ENCODE measurements at places on chromosomes 11 and 22.

DNA sequence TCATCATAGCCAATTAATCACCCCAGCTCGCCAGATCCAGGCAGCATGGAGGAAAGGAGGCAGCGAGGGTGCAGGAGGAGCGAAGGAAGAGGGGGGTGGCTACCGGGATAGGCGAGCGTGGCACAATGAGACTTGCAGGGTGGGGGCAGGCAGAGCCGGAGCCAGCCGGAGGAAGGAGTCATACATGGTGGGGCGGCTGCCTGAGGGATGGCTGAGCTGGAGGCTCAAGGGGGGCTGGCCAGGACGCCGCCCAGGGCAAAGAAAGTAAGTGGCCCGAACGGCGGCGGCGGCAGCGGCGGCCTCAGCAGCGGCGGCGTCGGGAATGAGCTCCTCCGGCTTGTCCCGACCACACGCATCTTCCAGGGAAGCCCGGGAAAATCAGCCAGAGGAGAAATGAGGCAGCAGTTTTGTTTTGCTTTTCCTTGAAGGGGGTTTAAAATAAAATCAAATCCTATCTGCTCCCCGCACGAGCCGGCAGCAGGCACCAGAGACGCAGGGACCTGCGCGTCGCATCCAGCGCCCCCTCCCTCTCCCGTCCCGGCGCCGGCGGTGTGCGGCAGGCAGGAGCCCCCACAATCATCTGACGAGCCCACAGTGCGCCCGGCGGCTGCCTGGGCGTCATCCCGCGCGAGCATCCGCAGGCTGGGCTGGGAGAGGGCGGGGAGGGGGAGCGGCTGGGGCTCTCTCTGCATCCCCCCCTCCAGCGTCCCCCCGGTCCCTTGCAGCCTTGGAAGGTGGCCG lies 263.6 kb downstream of the CTTN start:
- DNase-seq = no peak

DNA sequence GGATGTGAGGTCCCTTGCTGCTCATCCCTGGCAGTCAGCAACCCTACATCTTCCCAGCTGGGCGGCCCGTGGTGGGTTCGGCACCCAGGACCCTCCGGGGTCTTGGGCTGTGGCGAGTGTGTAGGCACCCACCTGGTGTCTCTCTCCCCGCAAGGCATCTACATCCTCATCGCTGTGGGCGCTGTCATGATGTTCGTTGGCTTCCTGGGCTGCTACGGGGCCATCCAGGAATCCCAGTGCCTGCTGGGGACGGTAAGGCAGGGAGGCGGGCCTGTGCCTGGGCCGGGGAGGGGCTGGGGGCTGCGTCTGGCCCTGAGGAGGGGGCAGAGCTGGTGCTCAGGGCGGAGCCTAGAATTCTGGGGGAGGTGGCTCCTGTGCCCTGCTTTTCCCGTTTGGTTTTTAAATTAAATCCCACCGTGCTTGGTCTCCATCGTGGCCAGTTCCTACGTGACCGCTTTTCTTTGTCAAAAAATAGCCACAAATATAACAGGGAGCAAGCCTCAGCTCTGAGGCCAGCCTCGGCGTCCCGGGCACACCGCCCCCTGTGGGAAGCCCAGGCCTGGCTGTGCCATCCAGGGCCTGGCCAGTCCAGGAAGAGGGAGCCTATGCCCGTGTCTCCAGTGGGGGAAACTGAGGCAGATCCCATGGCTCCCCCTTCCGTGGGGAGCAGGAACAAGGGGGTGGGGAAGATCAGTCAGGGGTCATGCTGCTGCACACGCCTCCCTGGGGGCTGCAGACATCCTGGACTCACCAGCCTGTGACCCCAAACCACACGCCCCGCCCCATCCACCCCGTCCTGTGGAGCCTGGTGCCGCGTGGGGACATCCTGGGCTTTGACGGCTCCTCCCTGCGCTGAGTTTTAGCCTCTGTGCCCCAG lies 6.4 kb upstream of the TSSC4 start:
- no peak for DNase-seq

- no peak for DNase-seq
Measured at GRCh38 chr11:125992893-125993292, 47.0 kb downstream of the VSIG10L2 start.

DNA sequence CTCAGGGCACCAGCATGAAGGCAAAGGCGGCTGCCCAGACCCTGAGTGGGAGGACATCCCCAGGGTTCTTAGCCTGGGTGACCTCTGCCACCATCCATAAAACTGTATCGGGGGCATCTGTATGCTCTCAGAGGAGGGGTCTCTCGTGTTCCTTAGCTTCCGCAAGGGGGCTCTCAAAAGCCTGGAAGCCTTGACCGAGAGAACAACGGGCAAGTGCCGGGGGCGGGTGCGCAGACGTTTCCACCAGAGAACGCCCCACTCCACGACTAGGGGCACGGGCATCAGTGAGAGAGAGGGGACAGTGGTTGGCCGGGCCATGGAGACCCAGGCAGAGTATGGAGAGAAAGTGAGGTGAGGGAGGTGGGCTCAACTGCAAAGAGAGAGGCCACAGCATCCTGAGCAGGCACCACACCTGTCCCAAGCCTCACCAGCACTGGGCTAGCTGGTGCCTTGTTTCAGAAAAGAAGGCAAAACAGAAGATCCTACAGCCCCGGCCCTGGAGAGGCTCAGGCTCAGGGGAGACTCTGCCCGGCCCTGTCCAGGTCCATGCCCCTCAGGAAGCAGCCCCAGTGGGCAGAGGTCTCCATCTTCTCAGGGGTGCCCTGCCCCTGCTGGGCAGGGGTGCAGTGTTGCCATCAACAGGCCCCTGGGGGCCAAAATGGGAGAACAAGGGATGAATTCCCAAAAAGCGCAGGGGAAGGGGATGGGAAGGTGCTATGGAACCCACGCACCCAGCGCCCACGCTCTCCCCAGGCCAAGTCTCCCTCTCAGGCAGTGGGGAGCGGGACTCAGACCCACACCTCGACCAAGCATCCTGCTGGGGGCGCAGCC lies 5.9 kb downstream of the TSPAN32 start:
- no peak for DNase-seq

GRCh38 chr11:110173811-110174644 lies 80.8 kb downstream of the ZC3H12C start:
- DNase-seq = peak; percentile 60

DNA sequence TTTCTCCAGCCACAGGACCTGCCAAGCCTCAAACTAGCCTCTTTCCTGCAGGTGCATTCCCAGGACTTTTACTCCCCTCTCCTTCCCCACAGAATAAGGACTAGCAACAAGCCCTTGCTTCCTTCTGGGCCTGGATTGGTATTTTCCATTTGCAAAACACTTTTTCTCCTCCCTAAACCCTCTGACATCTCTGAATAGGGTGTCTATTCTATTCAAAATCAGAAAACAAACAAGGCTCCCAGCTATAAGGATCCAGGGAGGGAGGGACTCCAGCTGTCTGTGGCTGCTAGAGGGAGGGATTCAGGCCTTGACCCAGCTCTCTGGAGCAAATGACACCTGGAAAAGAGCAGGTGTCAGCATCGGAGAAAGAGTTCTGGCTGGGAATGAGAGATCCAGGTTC lies 168.5 kb upstream of the BDNF start:
- DNase-seq = no peak

- peak; percentile 89 for DNase-seq
Measured at GRCh38 chr11:66857234-66857926, 516 bp downstream of the LRFN4 start.

DNA sequence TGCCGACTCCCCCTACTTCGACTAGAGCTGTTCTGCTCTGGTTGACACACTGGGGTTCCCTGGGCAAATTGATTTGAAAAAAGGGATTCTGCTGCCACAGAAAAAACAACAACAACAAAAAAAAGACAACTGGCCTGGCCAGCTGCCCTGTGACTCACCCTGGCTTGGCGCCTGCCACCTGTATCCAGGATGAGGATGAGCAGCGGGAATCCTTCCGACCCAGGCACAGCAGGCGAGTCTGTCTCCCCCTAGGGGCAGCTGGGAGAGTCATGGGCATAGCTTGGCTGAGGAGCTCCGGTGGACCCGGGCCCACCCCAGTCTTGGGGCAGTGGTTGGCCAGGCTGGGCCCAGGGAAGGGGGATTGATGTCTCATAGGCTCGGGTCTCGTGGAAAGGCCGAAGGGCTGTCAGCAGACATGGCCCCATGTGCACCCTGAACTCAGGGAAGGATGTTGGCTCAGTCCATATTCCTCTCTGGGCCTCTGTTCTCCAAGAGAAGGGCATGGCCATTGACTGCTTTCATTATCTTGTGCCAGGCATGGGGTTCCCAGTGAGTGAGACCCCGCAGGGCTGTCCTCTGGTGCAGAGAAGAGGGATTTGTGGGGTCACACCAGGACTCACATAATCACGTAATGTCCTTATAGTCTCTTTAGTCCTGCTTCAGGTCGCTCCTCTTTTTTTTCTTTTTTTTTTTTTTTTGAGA lies 10.4 kb upstream of the SUN2 start:
- peak; percentile 90 for DNase-seq

DNA sequence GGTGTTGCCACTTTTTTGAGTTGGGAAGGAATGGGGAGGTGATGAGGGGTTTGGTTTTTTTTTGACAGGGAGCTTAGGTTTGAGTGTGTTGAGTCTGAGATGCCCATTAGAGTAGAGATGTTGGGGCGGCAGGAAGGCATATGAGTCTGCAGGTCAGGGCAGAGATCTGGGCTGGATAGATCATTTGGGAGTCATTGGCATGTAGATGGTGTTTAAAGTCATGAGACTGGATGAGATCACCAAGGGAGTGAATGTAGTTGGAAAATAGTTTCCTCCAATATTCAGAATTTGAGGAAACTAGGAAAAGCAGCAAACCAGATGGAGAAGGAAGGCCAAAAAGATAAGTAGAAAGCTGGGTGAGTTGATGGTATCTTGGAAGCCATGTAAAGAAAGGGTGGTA lies 2.1 kb upstream of the ANAPC15 start:
- no peak for DNase-seq

DNA sequence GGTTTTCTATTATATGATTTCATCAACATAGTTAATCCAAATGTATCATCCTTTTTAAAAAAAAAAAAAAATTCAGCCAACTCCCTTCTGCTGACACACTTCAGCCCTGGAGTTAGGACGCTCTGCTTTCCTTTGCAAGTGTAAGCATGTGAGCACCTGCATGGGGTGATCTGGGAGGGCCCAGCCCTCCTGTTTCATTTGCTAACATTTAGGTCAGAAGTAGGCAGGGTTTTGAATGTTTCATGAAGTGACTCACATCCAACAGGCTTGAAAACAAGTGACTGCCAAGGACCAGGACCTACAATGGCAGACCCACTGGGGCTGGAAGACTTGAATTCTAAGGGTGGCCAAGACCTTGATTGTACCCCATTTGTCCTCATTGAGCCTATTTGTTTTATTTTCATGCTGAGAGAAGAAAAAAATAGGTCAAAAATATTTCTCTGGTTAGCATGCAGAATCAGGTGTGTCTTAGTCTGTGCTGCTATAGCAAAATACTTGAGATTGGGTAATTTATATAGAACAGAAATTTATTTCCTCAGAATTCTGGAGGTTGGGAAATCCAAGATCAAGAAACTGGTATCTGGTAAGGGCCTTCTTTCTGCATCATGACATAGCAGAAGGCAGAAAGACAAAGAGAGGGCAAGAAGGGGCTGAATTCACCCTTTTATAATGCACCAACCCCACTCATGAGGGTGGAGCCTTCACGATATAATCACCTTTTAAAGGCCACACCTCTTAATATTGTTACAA lies 137.6 kb downstream of the CD44 start:
- no peak for DNase-seq

DNA sequence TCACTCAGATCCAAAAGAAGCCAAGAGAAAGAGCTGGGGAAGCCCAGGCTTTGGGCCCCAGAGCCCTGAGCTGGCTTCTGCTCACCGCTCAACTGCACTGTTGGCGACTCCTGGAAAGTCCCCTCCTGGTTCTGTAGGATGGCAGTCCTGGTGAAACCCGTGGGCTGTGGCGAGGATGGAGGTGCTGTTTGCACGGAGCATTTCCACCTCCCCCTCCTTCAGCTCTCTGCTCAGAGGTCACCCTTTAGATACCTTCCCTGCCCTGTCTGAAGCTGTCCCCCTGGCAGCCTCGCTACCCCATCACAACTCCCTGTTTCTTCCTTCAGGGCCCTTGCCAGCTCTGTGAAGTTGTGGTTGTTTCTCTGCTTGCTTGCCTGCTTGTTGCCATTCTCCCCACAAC lies 97.8 kb downstream of the MYO18B start:
- DNase-seq = no peak

- DNase-seq = no peak
Measured at GRCh38 chr11:100874203-100874602, 187.1 kb downstream of the ARHGAP42 start.

Measured in HuH-7.5 (cell line).